Thymus (tissue), 14 donors: ENCODE measurements at places on chromosomes 1 and 21. TPM values are rescaled to one million over a fixed set of nuclear protein-coding genes. Genes with fewer than 3 reads are reported as not detected.
A peak's percentile ranks its signal among the peaks of the same experiment; 100 is the strongest.

DNA sequence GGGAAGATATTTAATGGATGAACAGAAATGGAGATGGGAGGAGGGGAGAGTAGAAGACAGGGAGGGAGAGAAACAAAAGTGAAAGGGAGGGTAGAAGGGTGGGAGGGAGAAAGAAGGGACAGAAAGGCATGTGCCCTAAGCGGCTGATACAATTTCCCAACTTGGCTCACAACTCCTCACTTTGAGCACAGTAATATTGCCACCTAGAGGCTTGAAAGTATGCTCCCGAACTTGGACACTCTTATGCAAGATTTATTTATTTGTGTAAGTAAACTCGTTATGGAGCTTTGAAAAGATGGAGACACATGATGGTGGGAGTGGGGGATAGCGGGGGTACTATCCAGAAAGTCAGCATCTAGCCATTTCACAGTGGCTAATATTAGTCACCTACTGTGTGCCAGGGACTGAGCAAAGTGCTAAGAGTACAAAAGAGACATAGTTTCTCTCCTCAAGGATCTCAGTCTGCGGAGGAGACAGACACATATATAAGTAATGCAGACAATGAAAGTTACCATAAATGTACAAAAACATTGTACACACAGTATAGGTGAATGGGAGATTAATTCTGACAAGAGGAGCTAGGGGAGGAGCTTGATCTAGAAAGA, 189.7 kb downstream of the SEC16B start:
- DNase-seq: no peak
- H3K27me3 ChIP-seq: no peaks in the 10 kb centered on the region
- H3K27ac ChIP-seq: no peak overlapping the region
- H3K4me3 ChIP-seq: no peak overlapping the region
- no peaks in the 10 kb centered on the region for H3K36me3 ChIP-seq

DNA sequence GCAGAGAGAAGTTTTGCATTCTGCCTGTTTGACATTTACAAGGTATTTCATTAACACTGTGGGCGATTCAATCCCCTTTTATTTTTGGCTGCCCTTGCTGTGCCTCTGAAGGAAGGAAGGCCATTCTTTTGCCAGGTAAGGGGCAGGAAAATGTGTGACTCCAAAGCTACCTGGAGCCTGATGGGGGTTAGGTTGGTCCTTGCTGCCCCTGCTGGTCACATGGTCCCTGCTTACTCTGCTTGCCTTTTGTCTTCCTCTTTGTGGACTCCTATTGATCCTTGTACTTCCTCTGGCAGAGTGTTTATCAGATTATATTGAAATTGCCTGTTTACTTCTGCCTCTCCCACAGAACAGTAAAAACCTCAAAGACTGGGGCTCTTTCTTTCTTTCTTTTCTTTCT, 65.7 kb downstream of the ST6GALNAC3 start:
- no peaks in the 10 kb centered on the region for H3K4me1 ChIP-seq
- no peaks in the 10 kb centered on the region for H3K36me3 ChIP-seq
- H3K4me3 ChIP-seq: no peak overlapping the region

TARS2 gene
- 12.6 TPM for total RNA-seq

CADM3 gene
- 0.42 TPM for total RNA-seq

GRCh38 chr1:202165942-202166843, 5.8 kb upstream of the PTPN7 start:
- H3K27ac ChIP-seq: no peak overlapping the region
- DNase-seq: no peak
- H3K36me3 ChIP-seq: no peaks in the 10 kb centered on the region
- H3K4me3 ChIP-seq: no peak overlapping the region
- H3K4me1 ChIP-seq: peaks cover 67% of the 10 kb centered on the region

PPIAL4G gene
- 0.05 TPM for total RNA-seq

DNA sequence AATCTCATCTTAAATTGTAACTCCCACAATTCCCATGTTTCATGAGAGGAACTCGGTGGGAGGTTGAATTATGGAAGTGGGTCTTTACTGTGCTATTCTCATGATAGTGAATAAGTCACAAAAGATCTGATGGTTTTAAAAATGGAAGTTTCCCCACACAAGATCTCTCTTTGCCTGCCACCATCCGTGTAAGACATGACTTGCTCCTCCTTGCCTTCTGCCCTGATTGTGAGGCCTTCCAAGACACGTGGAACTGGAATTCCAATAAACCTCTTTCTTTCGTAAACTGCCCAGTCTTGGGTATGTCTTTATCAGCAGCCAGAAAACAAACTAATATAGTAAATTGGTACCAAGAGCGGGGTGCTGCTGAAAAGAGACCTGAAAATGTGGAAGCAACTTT, 761.6 kb upstream of the RGS18 start:
- H3K4me3 ChIP-seq: no peak overlapping the region
- H3K27me3 ChIP-seq: no peaks in the 10 kb centered on the region

DNA sequence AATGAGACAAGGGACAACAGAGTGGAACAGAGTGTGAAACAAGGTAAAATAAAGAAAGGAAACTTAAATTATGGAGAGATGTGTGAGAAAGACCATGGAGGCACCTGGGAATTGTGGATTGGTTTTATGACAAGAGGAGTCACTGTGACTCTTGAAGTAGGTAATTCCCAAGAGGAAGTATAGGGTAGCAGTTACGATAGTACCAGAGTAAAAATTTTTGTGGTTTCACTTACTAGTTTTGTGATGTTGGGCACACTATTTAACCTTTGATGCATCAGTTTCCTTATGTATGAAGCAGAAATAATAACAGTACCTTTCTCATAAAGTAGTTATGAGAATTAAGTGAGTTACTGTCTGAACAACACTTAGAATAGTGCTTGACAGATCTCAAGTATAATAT, 267.9 kb upstream of the DPYD start:
- no peaks in the 10 kb centered on the region for H3K27me3 ChIP-seq
- H3K4me1 ChIP-seq: no peaks in the 10 kb centered on the region
- no peak overlapping the region for H3K27ac ChIP-seq
- no peak for DNase-seq
- no peak overlapping the region for H3K4me3 ChIP-seq
- no peaks in the 10 kb centered on the region for H3K36me3 ChIP-seq

- H3K4me1 ChIP-seq: no peaks in the 10 kb centered on the region
- no peak overlapping the region for H3K27ac ChIP-seq
- no peaks in the 10 kb centered on the region for H3K27me3 ChIP-seq
- no peak overlapping the region for H3K4me3 ChIP-seq
- no peak for DNase-seq
- no peaks in the 10 kb centered on the region for H3K36me3 ChIP-seq
Measured at GRCh38 chr21:40640266-40640789, 206.6 kb downstream of the DSCAM start.

PKP1 gene
- 14.1 TPM for total RNA-seq

STUM gene
- 0.80 TPM for total RNA-seq

DNA sequence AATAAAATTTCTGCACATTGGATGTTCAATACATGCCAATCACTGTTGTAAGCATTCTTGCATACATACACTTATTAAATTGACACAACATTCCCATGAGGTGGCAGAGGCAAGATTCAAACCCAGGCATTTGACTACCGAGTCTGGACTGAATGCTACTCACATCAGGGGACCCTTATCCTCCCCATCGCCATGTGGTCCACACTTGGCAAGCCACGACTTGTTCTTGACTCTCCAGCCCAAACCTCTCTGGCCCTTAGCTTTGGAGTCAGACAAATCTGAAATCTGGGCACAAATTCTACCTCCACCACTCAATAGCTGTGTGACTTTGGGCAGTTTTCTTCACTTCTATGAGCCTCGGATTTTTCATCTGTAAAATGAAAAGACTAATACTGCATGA, 57.1 kb downstream of the NMNAT2 start:
- H3K4me3 ChIP-seq: no peak overlapping the region
- H3K36me3 ChIP-seq: no peaks in the 10 kb centered on the region
- H3K27ac ChIP-seq: no peak overlapping the region
- DNase-seq: no peak

DNA sequence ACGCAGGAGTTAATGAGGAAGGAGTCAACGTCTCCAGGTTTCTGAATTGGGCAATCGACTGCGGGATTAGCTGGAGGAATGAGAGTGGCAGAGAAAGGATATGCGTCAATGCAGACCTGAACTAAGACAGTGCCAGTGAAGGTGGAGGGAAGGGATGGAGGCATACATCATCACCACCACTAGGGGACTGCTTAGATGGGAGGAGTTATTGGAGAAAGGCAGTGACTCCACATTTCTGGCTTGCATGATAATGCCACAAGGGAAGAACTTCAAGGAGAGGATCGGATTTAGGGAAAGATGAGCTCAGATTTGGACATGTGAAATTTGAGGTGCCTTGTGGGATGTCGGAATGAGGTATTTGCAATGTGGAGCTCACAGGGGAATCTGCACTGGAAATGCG, 17.5 kb downstream of the VASH2 start:
- no peak overlapping the region for H3K27ac ChIP-seq
- H3K27me3 ChIP-seq: no peaks in the 10 kb centered on the region
- no peak for DNase-seq
- no peaks in the 10 kb centered on the region for H3K4me1 ChIP-seq
- H3K36me3 ChIP-seq: no peaks in the 10 kb centered on the region

- no peaks in the 10 kb centered on the region for H3K36me3 ChIP-seq
- H3K4me3 ChIP-seq: no peak overlapping the region
- no peak for DNase-seq
- peaks cover 58% of the 10 kb centered on the region for H3K27me3 ChIP-seq
Measured at GRCh38 chr1:109912214-109912861, 1.7 kb downstream of the CSF1 start.

DNA sequence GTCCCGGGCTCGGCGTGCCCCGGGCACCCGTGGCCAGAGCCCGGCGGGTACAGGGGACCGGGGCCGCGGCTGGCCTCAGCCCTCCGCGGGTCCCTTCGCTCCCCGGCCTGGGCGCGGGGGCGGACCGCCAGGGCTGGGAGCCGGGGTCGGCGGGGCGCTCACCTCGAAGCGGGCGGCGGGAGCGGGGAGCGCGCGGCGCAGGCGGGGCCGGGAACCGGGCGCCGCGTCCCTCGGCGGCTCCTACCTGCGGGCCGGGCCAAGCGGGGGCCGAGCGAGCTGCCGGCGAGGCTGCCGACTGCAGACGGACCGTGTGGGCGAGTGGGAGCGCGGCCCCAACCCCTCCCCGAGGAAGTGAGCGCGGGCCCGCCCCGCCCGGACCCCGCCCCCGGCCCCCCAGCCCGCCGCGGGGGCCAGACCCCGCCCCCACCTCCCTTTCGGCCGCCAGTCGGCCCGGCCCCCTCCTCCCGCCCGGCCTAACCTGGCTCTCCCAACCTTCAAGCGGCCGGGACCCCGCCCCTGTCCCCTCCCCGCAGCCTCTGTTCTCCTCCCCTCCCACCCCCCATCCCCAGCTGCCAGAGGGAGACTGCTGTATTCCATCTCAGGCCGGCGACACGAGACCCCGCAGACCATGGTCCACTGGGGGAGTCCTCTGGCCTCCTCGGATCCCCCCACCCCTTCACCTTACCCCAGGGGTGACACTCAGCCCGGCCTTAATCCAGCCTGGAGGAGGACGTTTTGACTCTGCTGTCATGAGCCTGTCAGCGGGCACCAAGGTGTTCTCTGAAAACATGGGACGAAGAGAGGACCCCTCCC, at the start of gene FHL3:
Gene FHL3, minus strand, starts transcription at position 320 of the 813 bp plus-strand sequence. CDS start 6,102 bp downstream, outside the sequence.
- peaks cover 6% of the 10 kb centered on the region for H3K27me3 ChIP-seq
- H3K36me3 ChIP-seq: no peaks in the 10 kb centered on the region
- peak within 1 kb of the TSS; percentile 78 for H3K4me3 ChIP-seq
- DNase-seq: no peak
- peak within 1 kb of the TSS; percentile 3 for H3K27ac ChIP-seq
- peaks cover 46% of the 10 kb centered on the region for H3K4me1 ChIP-seq

DNA sequence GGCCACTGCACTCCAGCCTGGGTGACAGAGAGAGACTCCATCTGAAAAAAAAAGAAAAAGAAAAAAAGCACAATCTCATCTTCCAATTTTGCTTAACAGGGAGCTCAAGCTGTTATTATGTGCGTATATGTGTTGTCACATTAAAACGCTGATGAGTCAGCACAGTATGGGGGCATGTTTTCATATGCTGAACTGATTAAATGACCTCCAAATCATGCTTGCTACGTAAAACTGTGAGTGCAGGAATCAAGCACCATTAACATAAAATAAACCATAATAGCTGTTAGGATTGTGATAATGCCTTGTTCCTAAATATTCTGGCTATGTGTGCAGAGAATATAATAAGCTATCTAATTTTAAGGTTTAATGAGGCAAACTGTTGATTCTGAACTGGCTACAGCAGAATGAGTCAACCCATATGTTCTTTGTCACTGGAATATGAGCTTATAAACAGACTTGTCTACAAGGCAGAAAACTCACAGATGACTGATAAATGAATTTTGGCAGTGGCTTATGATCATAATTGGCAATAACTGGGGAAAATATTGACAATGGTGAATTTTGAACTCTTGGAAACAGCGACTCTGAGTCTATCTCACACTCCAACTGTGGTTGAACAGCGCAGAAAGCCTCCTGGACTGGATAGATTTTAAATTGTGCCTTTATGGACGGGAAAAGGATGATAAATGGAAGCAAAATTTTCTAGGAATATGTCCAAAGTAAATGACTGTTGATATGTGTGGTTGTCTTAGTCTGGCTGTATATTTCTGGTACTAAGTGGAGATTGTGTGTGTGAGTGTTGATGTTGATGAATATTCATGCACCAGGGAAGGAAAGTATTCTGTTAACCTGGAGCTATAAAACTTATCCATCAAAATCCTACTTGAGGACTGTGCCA, 75.5 kb downstream of the VCAM1 start:
- no peaks in the 10 kb centered on the region for H3K4me1 ChIP-seq
- H3K27ac ChIP-seq: no peak overlapping the region
- no peaks in the 10 kb centered on the region for H3K27me3 ChIP-seq

GRCh38 chr1:52140633-52141512, 1.0 kb upstream of the ZFYVE9 start:
- H3K4me3 ChIP-seq: no peak overlapping the region
- H3K4me1 ChIP-seq: peaks cover 5% of the 10 kb centered on the region
- no peaks in the 10 kb centered on the region for H3K36me3 ChIP-seq
- no peak for DNase-seq

DNA sequence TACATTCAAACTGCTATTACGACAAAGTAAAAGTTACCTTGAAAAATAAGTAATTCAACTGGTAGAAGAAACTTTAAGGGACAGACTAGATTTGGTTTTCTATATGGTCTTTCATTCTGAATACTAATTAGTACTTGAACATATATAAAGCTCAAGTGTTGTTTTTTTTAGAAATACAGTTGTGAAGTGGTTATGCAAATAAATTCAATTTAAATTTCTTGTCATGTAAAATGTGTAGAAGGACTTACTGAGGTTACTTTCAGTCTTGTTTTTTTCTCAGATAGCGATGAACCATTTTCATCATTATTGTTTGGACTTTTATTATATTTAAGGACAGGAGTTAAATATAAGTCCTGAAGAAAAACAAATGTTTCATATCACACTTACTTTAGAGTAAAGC, 24.4 kb downstream of the HS2ST1 start:
- H3K4me1 ChIP-seq: peaks cover 5% of the 10 kb centered on the region
- H3K27ac ChIP-seq: no peak overlapping the region
- no peaks in the 10 kb centered on the region for H3K27me3 ChIP-seq
- no peak overlapping the region for H3K4me3 ChIP-seq
- no peaks in the 10 kb centered on the region for H3K36me3 ChIP-seq

DNA sequence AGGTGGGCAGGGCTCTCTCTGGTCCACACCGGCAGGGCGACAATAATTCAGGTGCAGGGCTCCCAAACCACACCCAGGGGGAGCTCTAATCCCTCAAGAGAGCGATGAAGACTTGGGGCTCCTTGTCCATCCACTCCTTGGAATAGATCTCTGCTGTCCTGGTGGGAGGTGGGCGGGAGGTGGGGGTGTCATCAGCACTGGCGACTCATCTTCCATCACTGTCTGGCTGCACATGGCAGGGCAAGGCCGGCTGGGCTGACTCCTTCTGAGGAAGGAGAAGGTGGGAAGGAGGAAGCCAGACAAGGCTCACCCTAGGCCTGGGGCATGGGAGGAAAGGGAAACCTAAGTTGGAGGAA, 29.3 kb downstream of the TNNT2 start:
- no peak overlapping the region for H3K4me3 ChIP-seq
- no peaks in the 10 kb centered on the region for H3K4me1 ChIP-seq
- no peaks in the 10 kb centered on the region for H3K36me3 ChIP-seq
- H3K27me3 ChIP-seq: no peaks in the 10 kb centered on the region
